T-helper 2 cell (primary cell): ENCODE measurements at places on chromosomes 3 and 15.

GRCh38 chr3:187678726-187679268 is 8.6 kb upstream of the SST start:
- peak; percentile 38 for DNase-seq

GRCh38 chr15:89326316-89326715 is 8.3 kb downstream of the POLG start:
- no peak for DNase-seq

DNA sequence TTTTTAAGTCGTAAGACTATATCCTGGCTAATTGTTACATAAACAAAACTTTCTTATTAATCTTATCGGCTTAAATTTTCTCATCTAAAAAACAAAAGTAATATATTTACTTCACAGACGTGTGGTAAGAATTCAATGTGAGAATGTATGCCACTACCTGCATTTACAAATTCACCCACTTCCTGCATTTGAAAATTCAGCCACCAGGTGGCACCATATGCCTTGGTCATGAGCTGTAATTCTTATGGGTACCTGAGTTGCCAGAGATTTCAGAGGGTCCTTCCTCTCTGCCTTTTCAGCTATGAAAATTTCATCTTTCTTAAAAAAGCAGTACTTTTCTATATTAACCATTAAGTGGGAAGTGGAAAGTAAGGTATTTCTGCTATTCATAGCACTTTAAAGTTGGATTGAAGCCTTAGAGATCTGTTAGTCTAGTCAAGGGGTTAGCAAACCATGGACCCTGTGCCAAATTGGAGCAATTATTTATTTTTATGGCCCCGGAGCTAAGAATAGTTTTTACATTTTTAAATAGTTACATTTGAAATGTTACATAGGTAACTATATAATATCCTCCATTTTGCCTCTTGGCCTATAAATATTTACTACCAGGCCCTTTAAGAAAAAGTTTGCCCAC is 127.8 kb downstream of the HCN4 start:
- DNase-seq, result peak; percentile 73

DNA sequence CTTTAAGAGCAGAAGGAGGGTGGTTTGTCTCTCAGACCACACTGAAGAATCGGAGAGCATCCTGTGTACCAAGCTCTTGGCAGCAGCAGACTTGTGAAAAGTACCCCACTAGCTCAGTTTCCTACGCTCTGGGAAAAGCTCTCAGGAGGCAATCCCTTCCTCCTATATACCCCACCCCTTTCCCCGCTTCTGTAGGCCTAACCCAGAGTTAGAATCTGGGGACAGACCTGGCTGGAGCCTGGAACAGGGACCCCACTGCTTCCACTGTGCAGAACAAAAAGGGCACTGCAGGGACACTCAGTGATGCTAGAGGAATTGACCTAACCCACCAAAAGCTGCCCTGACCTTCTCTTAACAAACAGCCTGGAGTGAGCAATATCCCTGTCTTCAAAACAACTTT is 70.0 kb upstream of the CCDC39 start:
- no peak for DNase-seq

GRCh38 chr3:133230195-133230594 is 169.7 kb upstream of the BFSP2 start:
- no peak for DNase-seq

DNA sequence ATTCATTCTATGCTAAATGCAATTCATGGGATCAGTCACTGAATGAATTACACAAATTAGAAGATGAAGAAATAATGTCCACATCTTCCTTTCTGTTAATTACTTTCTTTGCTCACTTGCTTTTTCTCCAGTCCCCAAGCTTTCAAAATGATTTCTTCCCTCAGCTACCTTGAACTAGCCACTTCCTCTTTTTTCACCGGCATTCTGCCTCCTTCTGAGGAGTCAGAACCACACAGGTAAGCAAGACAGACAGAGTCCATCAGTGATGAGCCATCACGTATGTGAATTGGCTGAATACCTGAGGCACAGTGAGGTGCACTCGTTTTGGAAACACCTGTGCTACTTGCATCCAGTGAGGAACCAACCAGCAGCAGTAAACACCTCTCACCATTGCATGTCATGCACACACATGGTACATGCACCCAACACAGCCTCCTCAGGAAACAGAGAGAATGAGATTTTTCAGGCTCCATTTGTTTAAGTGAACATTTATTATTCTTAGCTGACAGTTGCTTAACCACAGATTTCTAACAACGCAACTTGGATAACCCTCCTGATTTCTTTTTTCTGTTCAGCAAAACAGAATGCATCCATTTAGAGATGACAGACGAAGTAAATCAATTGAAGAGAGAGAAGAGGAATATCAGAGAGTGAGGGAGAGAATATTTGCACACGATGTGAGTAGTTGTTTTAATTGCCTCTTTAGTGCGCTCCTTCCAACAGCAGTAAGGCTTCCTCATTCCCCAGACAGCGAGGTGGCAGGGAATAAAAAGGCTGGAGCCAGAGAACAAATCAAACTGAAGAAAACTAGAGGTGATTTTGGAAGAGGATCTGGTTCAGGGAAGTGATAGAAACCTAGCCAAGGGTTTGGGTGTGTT is 69.3 kb downstream of the ARPP21 start:
- no peak for DNase-seq

DNA sequence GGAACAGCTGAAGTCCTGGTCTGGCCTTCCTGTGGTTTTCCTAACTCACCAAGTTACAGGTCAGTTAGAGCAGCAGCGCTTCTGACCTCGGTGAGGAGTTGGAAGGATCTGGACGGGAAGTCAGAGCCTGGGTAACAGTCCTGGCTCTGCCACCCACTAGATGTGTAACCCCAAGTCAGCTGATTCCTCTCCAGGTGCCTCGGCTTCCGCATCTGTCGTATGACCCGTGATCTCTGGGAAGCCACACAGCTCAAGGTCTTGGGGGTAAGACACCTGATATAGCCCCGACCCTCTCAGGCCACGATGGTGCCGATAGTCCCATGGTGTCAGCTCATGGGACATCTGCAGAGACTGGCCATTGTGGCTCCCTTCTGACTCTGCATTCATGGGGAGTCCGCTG is 8.3 kb upstream of the PIGZ start:
- no peak for DNase-seq

DNA sequence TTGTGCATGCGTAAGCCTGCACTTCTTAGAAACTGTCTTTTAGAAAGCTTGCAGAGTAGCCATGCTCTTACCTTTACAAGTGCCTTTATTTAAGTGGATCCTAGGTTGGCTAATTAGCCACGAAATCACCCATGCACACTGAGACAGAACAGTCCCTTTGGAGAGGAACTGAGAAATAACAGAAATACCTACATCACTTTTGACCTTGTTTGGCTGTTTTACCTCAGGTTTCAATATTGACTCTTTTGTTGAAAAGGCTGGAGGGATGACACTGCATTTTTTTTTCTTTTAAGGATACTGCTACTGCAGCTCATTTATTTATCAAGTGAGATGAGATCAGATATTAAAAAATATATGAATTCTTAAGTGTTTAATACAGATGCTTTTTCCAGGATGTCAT is 155.6 kb upstream of the GOLIM4 start:
- no peak for DNase-seq

- no peak for DNase-seq
Observed at GRCh38 chr3:43632269-43632733, 10.5 kb upstream of the ANO10 start.

DNA sequence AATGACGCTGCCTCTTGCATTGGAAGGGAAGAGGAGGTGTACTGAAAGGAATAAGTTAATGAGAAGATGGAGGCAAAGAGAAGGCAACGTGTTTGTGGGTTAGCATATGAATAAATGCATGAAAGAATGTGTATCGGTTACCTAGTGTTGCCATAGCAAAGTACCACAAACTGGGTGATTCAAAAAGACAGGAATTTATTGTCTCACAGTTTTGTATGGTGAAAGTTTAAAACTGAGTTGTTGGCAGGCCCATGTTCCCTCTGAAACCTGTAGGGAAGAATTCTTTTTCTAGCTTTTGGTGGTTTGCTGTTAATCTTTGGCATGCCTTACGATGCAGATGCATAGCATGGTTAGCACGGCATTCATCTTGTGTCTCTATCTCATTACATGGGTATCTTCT is 729.9 kb downstream of the MECOM start:
- no peak for DNase-seq

GRCh38 chr3:35663471-35663870 is 24.1 kb downstream of the ARPP21 start:
- DNase-seq, result no peak

GRCh38 chr3:33717616-33717865 is 513 bp downstream of the CLASP2 start:
- DNase-seq, result no peak

GRCh38 chr3:41629072-41629471 is 332.8 kb downstream of the ULK4 start:
- no peak for DNase-seq

- DNase-seq, result no peak
Observed at GRCh38 chr15:83115410-83115809, 8.0 kb downstream of the TM6SF1 start.

DNA sequence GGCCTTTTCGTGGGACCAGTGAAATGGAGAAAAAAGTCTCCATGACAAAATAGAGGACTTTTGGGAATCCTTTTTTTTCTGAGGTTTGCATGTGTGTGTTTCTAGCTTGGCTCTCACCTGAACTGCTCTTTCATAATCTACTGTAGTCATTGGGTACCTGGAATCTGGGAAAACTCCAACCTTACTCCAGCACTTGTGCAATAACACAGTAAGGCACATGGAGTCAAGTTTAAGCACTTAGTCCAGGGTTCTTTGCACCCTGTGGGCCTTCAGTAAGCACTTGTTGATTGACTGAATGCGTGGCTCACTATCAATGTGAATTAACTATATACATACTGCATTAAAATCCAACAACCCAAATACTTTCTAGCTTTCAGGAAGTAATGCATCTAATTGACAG is 299.5 kb downstream of the ZBTB20 start:
- no peak for DNase-seq

DNA sequence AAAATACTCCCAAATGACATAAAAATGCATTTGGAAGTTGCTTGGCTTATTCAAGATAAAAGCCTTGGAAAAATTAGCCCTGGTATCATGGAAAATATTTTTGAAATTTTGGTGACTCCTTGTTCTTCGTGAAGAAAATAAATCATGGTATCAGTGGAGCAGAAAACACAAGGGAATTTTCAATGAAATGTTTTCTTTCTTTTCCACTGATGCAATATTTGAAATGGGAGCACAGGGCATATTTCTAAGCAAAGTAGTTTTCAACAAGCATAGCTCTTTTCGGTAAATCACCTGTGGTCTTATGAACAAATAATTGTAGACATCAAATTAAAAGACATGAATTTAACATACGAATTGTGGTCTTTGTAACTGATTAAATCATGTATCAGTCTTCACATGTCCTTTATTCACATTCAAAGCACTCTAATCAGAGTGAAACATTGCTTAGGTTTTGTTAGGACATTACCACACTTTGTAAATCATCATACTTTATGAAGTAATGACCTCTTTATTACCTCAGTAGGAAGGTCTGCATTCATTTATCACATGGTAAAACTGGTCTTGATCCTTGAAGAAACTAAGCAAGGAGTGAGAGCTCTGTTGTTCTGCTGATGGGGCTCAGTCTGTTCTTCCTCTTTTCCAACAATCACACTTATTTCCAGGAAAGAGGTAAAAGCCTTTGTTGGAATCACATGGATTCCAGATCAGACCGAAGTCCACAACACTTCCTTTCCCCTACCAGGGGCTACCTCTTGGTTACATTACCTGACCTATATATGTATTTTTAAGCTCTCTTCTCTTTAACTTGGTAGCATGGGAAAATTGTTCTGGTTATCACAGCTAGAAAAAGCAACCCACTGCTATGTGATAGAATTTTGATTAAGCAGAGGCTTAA is 413.5 kb upstream of the THBS1 start:
- no peak for DNase-seq

GRCh38 chr15:66836231-66837030 is 134.4 kb downstream of the SMAD6 start:
- no peak for DNase-seq

DNA sequence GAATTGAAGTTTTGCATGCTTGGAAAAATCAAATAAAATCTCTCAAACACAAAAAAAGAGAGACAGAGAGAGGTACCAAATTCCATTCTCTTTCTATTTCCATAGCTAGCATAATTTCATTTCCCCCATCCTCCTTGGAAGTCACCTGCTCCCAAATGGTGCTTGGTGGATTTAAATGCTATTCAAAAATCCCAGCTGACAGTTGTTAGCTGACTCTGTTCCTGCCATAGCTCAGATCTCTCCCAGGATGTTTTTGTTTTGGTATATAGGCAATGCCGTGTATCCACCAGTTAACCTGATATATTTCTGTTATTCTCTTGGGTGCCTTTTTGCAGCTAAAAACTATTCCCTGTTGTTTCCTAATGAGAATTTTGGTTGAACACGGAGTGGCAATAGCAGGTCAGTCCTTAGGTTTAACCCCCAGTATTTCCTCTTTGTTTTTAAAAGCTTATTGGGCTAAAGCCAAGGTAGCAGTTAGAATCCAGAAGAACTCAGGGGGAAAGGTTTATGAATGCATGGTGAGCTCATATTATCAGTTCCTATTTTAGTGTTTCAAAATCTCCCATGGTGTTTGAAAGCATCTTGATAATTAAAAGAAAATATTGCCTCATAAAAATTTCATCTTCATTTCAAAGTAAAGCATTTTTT is 240.0 kb upstream of the GBE1 start:
- no peak for DNase-seq

GRCh38 chr3:115187149-115187757 is 40.2 kb upstream of the ZBTB20 start:
- DNase-seq, result no peak

DNA sequence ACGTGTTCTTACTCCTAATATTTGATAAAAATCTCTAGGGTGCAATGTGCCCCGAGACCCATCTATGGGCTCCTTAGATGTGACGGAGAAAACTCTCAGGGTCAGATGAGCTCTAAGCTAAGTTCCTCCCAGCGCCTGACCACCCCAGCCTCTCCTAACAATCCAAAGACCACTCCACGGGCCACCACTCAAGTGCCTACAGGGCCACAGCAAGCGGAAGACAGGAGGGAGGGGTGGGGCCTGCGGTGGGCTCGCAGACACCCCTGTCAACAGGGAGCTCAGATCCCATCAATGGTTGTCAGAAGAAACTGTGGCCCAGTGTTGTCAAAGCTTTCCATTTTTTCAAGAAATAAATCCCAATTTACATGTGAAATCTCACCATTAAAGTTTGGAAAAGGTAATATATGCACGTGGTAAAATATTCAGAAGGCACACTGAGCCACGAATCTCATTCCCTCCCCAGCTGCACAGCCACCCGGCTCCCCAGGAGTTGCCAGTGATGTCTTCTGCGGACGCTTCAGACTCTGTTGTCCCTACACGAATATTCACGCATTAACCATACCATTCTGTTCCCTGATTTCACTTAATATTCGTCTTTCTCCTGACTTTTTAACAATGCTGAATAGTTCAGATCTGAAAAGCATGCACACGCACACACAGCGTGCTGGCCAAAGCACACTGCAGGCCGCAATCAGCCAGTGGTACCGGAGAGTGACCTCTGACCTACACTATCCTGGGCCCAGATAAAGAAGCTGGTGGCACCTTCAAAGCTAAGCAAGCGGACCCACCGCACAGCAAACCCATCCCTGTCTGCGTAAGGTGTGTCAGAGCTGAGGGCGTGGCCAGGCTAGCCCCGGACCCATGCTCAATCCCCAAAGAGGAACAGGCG is 19.1 kb downstream of the TNK2 start:
- DNase-seq, result no peak

GRCh38 chr3:10526366-10526765 is 21.0 kb upstream of the ATP2B2 start:
- DNase-seq, result no peak

GRCh38 chr3:150220041-150220440 is 188.1 kb upstream of the TSC22D2 start:
- DNase-seq, result no peak
